ENCODE measurements at places on chromosomes 13 and 19.

DNA sequence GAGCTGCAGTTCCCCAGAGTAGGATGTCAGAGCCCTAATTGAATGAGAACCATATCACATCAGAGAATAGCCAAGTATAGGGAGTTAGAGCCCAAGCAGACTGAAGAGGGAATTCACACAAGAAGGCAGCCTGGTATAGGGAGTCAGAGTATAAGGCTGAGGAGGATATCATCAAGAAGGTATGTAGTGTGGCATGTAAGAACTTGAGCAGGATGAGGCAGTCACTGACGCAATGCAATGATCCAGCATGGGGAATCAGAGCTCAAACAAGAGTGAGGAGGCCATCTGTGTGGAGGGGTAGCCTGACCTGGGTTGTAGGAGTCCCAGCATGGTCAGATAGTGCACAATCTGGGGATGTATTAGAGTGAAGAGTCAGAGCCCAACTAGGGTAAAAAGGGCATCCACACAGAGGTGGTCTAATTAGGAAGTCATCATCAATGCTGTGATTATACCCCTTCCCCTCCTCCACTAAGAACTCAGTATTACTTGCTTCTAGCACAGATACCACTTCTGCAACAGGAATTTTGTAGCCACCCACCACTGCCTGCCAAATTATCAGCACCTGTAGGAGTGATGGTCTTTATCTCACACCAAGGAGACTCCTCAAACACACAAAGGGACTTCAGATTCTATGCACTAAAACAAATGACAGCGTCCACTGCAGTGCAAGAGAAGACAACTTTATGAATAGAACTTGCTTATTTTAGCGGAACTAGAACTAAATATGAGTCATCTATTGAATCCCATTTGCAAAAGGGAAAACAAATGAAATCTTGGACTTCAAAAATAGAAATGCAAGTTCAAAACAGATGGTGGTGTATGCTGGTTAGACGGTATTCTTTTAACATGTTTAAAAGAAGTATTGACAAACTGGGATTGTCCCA lies 107.2 kb downstream of the FNDC3A start:
- DNase-seq: no peak

GRCh38 chr19:52226652-52227051 lies 36.8 kb downstream of the PPP2R1A start:
- no peak for DNase-seq

DNA sequence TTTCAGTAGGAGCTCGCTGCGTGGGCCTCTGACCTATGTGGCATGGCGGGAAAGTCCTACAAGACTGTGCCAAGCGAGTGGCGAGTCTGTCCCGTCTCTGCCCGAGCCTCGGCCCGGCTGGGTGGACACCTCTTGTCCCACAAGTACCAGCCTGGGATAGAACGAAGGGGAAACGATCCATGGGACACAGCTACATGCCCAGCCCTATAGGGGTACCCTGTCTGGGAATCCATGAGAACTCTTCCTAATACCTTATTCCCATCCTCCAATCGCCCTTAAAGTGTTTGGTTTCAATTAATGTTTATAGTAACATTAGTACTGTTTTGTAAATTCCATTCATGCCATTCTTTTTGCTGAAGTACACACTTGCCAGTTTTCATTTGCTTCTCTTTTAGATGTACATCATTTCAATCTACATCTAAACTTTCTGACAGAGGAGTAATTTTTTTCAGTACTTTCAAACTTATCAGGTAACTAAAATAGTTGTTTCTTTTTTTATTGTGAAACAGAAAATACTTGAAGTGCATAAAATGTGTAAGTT lies 667 bp upstream of the ZNF790 start:
- no peak for DNase-seq

DNA sequence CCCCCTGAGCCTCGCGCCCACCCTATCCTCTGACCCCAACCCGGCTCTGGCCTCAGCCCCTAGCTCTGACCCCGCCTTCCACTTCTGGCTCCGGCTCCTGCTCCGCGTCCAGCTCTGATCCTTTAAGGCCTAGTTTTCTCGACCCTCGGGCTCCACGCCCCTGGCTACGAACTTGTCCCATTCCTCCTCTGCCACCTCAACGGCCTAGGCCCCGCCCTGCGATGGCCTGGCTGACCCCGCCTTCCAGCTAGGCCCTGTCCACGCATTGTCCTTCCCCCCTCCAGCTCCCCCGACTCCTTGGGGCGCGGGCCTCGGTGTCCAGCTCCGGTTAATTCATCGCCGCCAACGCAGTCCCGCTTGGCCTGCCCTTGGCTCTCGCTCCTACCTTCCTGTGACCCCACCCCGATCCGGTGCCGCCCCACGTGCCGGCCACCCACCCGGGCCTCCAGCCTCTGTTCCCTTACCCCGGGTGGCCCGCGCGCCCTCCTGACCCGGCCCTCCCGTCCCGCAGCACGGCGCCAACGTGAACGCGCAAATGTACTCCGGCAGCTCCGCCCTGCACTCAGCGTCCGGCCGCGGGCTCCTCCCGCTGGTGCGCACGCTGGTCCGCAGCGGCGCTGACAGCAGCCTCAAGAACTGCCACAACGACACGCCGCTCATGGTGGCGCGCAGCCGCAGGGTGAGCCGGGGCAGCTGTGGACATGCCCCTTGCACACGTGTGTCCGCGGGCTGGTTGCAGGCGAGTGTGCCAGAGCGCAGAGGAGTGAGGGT lies 9.4 kb downstream of the BCL3 start:
- peak; percentile 89 for DNase-seq

DNA sequence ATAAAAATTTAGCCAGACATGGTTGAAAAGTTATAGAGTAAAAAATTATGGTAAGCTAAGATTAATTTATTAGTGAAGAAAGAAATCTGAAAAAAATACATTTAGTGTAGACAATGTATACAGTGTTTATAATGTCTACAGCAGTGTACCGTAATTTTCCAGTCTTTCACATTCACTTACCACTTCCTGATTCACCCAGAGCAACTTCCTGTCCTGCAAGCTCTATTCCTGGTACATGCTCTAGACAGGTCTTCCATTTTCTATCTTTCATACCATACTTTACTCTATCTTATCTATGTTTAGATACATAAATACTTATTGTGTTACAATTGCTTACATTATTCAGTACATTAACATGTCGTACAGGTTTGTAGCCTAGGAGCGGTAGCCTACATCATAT lies 1387.8 kb upstream of the ATXN8OS start:
- DNase-seq: no peak

- DNase-seq: no peak
Measured at GRCh38 chr13:101474419-101474957, 22.0 kb downstream of the ITGBL1 start.

DNA sequence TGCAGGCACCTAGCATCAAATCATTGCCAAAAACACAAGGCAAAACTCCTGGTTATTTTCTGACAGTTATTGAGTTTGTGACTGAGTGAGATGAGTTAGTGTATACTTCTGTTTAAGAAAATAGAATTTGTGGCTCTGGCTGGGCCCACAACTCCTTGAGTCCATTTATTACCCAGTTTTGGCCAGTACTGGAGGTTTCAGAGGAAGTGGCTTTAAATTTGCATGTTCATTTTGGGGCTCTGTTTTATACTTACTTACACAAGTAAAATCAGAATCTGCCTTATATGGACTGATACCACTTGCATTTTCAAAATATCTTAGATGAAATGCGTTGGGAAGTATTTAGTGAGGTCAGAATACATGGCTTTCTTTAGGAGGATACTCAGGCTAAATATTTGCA lies 29.0 kb downstream of the TNFSF11 start:
- no peak for DNase-seq

DNA sequence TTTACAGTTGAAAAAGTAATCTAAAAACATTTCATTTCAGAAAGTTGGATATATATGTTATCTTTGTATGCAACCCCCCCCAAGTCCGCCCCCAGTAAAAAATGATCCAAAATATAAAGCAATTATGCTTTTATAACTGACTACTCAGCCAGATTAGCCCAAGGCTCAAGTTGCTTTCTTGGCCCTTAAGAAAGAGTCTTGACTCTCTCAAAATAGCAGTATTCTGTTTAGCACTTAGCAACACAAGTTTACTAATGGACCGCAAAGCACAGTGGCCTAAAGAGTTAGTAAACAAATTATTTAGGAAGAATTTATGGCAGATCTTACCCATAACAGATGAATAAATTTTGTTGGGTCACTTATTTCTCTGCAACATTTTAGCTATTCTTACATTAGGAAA lies 86.9 kb downstream of the ELF1 start:
- no peak for DNase-seq

DNA sequence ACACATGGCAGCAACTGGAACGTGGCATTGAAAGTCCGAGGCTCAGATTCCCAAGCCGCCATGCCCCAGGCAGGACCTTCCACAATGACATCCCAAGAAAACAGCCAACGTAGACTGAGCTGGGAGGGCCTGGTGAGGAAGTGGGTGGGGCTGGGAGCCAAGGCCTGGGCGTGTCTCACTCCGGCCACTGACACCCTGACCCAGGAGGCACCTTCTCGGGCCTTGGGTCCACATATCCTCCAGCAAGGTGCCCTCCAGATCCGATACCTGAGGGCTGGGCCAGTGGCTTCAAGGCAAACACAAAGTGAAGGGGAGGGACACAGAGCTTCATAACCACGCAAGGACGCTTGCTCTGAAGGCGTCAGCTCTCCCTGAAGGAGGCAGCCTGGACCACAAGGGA lies 43.0 kb downstream of the RAB20 start:
- peak; percentile 70 for DNase-seq

DNA sequence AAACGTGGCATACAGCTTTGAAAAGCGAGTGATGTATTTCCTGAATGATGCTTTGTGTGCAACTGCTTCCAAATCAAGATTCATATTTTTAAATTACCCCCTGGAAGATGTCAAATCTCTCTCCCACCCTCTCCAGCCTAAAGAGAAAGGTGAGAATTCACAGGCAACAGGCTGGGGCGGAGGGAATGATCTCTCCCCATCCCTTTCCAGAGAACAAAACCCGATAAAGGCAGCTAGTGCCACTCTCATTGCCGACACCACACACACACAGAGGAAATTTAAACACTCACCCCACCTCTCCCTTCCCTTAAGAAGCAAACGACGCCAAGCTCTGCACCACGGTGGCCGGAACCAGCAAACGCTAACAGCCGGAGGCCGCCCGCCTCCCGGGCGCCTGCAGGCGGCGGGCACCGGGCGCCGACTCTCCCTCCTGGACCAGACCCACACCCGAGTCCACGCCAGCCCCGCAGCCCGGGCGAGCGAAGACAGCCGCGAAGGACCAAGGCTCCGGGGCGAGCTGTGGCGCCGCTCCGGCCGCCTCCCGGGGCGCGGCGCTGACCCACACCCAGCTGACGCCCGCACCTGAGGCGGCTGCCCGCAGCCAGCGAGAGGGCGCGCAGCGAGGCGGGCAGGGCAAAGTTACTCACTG lies 477 bp downstream of the LNX2 start:
- no peak for DNase-seq

GRCh38 chr19:11494634-11495285 lies 10.9 kb downstream of the ZNF653 start:
- DNase-seq: no peak

- no peak for DNase-seq
Measured at GRCh38 chr19:2808129-2808941, 11.3 kb upstream of the ZNF554 start.

DNA sequence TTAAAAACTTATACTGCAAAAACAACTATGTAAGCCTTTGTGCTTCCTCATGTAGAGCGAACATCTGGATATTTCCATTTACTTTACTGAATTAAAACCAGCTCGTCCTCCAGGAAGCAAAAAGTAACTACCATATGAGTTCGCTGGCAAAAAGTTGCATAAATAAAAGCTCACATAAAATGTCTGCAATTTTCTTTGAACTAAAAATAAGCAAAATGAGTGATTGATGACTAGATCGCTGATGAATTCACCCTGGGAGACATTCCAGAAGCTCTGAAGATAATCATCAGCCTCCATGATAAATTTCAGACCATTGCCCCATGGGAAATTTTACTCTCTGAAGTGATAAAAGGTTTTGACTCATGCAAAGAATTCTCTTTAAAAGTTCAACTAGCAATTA lies 67.3 kb upstream of the SACS start:
- no peak for DNase-seq

DNA sequence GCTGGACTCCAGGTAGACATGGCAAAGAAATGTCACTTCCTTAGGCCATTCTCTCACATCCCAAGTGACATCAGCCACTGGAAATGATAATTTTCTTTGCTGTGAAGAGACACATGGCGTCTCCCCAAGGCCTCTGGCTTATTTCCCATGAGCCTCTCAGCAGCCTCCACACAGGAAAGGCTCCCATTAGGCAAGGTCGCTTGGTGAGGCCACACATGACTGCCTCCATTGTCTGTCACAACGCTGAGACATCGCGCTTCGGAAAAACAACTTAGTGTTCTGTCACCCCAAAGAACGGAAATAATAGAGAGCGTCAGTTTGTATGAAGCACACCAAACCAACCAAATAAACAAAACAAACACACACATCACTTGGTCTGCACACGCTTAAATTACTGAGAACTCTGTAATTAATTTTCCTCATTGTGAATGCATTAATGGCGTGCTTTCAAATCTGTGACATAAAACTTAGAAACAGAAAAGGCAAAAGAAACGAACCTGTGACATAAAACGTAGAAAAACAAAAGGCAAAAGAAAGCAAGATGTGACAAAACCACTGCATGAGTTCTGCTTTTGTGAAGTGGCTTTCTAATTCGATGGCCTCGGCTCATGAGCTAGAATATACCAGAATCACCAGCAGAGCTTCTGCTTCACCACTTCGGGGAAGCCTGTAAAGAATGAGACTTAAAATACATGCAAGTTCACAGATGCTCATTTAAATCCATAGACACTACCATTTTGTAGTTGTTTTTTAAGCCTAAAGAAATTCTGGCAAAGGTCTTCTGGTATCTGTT lies 404.2 kb upstream of the SGCG start:
- DNase-seq: no peak
